ENCODE measurements at places on chromosomes 6 and 20. TPM values are rescaled to one million over a fixed set of nuclear protein-coding genes. Genes with fewer than 3 reads are reported as not detected.

Gene CITED2
- total RNA-seq: 10.3 TPM

Gene ZNF391
- total RNA-seq: 0.53 TPM

Gene C20orf202
- not detected for total RNA-seq

Gene GGTLC1
- total RNA-seq: not detected

Gene PRRT1
- total RNA-seq: not detected

Gene SMLR1
- total RNA-seq: not detected

Gene PGC
- total RNA-seq: not detected

Gene MAS1L
- total RNA-seq: not detected

Gene PPP1R16B
- 0.26 TPM for total RNA-seq

Gene IL17F
- not detected for total RNA-seq

Gene WASF1
- 5.4 TPM for total RNA-seq

Gene GTSF1L
- not detected for total RNA-seq

Gene HIVEP2
- 14.0 TPM for total RNA-seq

Gene CD109
- 27.4 TPM for total RNA-seq

Gene MTFR2
- 0.79 TPM for total RNA-seq

Gene DEF6
- 26.0 TPM for total RNA-seq

Gene CCNC
- 94.8 TPM for total RNA-seq

Gene BTNL2
- total RNA-seq: 0.26 TPM

Gene TEAD3
- total RNA-seq: 5.3 TPM

Gene OPN5
- not detected for total RNA-seq

Gene CPNE5
- total RNA-seq: not detected

Gene GRM1
- total RNA-seq: not detected

Gene FKBP1C
- total RNA-seq: not detected

Data from bronchial epithelial cell (primary cell).